Cerebellum (tissue), 4 donors: ENCODE measurements at places on chromosomes 11 and 22.

GRCh38 chr11:117914991-117915618 is 14.1 kb downstream of the TMPRSS13 start:
- DNase-seq = no peak

- DNase-seq = no peak
These were observed 27.2 kb downstream of the MORC2 start for GRCh38 chr22:30941363-30941740.

DNA sequence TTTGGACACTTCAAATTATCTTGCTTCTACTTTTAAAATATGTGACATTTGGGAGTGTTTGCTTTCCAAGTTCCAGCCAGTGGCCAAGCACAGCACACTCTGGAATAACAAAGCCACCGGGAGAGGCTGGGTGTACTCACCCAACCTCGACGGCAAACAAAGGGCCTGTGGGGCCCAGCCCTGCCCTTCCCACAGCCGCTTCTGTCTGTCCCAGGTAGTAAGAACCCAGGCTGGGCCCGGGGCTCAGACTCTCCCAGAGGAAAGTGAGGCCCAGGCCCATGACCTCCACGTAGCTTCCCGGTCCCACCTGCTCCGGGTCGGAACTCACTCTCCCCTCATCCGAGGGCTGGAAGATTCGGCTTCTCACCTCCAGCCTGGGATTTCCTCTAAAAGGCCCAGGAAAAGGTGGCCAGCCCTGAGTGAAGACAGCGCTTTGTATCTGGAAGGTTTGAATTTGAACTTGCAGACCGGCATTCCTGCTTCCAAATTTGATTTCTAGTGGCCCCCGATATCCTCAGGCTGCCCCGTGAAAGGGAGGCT is 93.5 kb downstream of the CELSR1 start:
- DNase-seq = no peak

GRCh38 chr11:111814557-111815320 is 48.5 kb upstream of the PPP2R1B start:
- DNase-seq = no peak

GRCh38 chr11:69539416-69540117 is 58.1 kb downstream of the LINC01488 start:
- DNase-seq = no peak

DNA sequence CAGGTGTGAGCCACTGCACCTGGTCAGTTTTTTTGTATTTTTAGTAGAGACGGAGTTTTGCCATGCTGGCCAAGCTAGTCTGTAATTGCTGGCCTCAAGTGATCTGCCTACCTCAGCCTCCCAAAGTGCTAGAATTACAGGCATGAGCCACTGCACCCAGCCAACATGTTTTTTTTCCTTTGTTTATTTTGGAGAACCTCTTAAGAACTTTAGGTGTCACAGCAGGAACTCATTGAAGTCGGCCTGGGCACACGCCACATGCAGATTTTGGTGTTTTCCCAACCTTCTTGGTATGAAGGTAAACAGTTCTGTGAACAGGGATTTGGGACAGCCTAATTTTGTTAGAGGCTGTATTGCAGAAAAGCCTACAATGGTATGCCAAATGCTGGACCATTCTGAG is 9.4 kb downstream of the DIXDC1 start:
- DNase-seq = no peak

- no peak for DNase-seq
These were observed 26.4 kb upstream of the PPFIA1 start for GRCh38 chr11:70243912-70244652.

- DNase-seq = peak; percentile 92
These were observed 6.9 kb downstream of the C11orf68 start for GRCh38 chr11:65911682-65912568.

- peak; percentile 67 for DNase-seq
These were observed at the start of gene NCR3LG1 for GRCh38 chr11:17351510-17352176. Gene NCR3LG1 (plus strand): TSS chr11:17351800. CDS start chr11:17351970, 170 bp downstream.

- DNase-seq = no peak
These were observed 255.7 kb downstream of the CTTN start for GRCh38 chr11:70654016-70654415.

DNA sequence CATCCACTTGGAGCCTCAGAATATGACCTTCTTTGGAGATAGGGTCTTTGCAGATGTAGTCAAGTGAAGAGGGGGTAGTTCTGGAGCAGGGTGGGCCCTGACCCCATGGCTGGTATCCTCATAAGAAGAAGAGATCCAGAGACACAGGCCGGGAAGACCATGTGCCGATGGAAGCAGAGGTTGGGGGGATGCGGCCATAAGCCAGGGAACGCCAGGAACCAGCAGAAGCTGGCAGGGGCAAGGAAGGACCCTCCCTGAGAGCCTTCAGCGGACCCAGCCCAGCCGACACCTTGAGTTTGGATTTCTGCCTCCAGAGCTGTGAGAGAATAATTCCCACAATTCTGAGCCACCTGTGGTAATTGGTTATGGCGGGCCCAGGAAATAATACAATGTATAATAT is 26.1 kb upstream of the SMIM38 start:
- no peak for DNase-seq

DNA sequence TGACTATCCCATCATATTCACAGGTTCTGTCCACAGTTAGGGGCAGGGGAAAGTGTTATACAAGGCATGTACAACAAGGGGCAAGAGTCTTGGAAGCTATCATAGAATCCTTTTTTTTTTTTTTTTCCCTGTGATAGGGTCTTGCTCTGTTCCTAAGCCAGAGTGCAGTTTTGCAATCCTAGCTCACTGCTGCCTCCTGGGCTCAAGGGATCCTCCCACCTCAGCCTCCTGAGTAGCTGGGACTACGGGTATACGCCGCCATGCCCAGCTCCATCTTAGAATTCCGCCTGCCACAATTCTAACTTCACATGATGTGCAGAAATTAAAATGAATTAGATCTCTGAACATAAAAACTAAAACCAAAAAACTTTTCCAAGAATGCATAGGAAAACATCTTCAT is 31.7 kb downstream of the ZFTA start:
- no peak for DNase-seq

- DNase-seq = no peak
These were observed 130.8 kb downstream of the ARL14EP start for GRCh38 chr11:30453705-30454104.

GRCh38 chr22:38531251-38531938 is 25.3 kb upstream of the DDX17 start:
- DNase-seq = no peak

- DNase-seq = no peak
These were observed 17.3 kb downstream of the GALNT18 start for GRCh38 chr11:11604370-11604990.

- no peak for DNase-seq
These were observed 5.1 kb upstream of the LMO1 start for GRCh38 chr11:8268530-8269400.

- DNase-seq = no peak
These were observed 51.6 kb downstream of the ST3GAL4 start for GRCh38 chr11:126407101-126407521.

GRCh38 chr22:16847271-16847670 is 22.1 kb upstream of the XKR3 start:
- no peak for DNase-seq

- no peak for DNase-seq
These were observed 68.5 kb upstream of the CARD18 start for GRCh38 chr11:105208019-105208418.

DNA sequence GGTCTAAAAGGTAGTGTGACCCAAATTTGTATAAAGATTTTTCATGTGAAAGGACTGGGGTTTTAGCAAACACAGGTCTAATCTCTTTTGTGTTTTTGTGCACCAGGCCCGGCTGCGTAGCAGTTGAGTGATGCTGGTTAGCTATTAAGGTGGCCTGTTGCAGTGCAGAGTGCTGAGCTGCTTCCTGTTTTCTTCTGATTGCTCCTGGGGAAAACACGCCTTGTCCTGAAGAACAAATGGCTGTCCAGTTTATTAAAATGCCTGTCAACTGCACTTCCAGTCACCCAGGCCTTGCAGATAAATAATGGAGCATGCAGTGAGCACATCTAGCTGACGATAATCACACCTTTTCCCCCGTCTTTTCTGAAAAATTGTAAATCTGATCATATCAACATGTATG is 1.8 kb downstream of the SRSF8 start:
- DNase-seq = peak; percentile 73

- peak; percentile 74 for DNase-seq
These were observed 81.0 kb downstream of the BUD13 start for GRCh38 chr11:116691771-116692177.

- DNase-seq = no peak
These were observed 744.4 kb upstream of the ANO3 start for GRCh38 chr11:25587496-25587895.

DNA sequence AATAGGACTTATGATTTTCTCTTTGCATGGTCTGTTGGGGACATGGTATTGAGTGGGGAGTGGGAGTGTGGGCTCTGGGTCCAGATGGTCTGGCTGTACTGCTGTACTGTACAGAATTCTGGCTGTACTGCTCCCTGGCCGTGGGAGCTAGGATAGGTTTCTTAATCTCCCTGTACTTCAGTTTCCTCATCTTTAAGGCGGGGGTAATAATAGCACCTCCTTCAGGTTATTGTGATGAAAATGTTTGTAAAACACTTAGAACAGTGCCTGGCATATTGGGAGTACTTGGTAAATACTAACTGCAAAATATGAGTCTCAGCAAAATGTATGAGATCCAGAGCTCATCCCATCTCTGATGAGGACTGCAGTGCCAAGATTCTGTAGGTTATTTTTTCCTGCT is 198.6 kb downstream of the KIF18A start:
- DNase-seq = no peak

- no peak for DNase-seq
These were observed 184.4 kb upstream of the NARS2 start for GRCh38 chr11:78759071-78759470.

GRCh38 chr22:17601031-17601430 is 27.5 kb downstream of the ATP6V1E1 start:
- no peak for DNase-seq

GRCh38 chr22:49278340-49278739 is 549.3 kb downstream of the BRD1 start:
- no peak for DNase-seq

DNA sequence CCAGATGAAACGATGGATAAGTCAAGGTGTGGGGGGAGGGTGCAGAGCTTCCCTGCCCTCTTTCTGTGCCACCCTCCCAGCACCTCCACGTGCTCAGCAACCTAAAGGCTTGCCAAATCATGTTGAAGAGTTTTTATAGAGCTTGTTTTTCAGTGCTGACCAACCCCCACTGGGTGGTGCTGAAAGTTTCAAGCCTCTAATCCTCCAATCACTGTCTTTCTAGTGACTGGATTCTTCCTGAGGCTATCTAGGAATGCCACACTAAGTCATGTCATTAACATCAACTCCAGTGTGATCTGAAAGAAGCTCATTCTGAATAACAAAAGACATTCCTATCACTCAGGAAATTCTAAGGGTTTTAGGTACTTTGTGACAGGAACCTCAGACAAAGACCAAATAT is 382.6 kb downstream of the DYNC2H1 start:
- no peak for DNase-seq

GRCh38 chr22:29128891-29129807 is 56.3 kb downstream of the KREMEN1 start:
- no peak for DNase-seq

DNA sequence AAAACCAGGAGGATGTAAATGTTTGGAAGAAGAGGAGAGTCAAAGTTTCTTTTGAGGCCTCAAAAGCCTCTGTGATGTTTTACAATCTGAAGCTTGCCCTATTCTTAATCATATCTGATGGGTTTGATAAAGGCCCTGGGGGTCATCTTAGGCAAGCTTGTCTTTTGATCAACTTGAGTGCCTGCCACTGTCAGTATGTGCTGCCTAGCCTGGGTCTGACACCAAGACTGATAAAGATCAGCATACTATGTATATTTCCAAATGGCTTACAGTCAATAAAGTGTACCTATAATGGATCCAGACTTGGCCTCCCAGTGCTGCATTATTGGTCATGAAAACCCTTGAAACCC is 12.7 kb downstream of the EHF start:
- no peak for DNase-seq

- no peak for DNase-seq
These were observed 1257.8 kb upstream of the TENM4 start for GRCh38 chr11:80698637-80699036.

- no peak for DNase-seq
These were observed 75.6 kb downstream of the CLPB start for GRCh38 chr11:72358466-72359405.

- DNase-seq = no peak
These were observed 80.7 kb upstream of the LARGE1 start for GRCh38 chr22:34000879-34001526.

DNA sequence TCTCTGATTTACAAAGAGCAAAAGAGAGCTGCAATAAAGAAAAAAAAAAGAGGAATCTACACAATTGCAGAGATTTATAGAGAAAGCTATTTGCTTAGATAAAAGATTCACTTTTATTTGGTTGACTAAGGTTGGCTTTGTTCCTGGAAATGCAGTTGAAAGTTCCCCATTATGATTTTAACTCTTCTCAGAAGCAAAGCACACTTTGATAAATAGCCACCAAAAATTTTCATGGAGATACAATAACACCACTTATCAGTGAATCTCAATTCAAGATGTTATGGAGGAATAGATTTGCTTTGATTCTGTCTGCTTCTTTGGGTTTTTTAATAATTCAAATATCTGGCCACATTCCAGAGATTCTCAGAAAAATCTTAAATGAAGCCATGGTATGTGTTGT is 88.5 kb upstream of the ANO3 start:
- DNase-seq = no peak

GRCh38 chr11:107606141-107606540 is 15.2 kb downstream of the ELMOD1 start:
- DNase-seq = no peak

GRCh38 chr22:35303029-35303624 is 3.4 kb downstream of the TOM1 start:
- no peak for DNase-seq

DNA sequence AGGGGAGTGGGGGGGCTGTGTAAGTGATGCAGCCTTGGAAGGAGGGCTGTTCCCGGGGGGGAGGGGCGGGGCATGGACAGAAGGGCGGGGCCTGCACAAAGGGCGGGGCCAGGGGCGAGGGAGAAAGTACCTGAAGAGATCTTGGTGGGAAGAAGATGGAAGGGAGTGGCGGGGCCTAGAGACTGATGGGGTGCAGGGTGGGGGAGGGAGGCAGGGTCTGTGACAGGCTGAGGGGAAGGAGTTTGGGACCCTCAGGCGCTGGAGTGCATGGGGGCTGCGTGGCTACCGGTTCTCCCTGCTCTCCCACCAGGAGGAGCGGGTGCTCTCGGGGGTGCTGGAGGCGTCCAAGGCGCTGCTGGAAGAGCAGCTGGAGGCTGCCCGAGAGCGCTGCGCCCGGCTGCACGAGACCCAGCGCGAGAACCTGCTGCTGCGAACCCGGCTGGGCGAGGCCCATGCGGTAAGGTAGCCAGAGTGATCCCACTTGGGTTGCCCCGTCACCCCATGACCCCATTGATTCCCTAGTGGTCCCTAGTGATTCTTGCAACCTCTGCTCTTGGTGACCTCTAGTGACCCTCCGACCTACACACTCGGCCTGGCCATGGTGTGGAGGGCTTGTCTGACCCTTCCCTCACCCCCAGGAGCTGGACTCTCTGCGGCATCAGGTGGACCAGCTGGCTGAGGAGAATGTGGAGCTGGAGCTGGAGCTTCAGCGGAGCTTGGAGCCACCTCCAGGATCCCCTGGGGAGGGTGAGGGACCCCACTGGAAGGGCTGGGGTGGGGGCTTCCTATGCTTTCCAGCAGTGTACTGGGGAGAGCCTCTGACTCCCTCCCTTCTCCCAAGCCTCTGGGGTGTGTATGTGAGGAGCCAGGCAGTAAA is 3.1 kb downstream of the CCDC88B start:
- no peak for DNase-seq

GRCh38 chr11:129608711-129609110 is 206.9 kb upstream of the TMEM45B start:
- DNase-seq = no peak

- no peak for DNase-seq
These were observed 63.3 kb downstream of the SYN3 start for GRCh38 chr22:32994898-32995297.

- DNase-seq = no peak
These were observed 689.8 kb upstream of the CHORDC1 start for GRCh38 chr11:90912631-90913030.
